Cerebellar cortex (tissue), 1 donor: ENCODE measurements at places on chromosomes 3 and 15.

DNA sequence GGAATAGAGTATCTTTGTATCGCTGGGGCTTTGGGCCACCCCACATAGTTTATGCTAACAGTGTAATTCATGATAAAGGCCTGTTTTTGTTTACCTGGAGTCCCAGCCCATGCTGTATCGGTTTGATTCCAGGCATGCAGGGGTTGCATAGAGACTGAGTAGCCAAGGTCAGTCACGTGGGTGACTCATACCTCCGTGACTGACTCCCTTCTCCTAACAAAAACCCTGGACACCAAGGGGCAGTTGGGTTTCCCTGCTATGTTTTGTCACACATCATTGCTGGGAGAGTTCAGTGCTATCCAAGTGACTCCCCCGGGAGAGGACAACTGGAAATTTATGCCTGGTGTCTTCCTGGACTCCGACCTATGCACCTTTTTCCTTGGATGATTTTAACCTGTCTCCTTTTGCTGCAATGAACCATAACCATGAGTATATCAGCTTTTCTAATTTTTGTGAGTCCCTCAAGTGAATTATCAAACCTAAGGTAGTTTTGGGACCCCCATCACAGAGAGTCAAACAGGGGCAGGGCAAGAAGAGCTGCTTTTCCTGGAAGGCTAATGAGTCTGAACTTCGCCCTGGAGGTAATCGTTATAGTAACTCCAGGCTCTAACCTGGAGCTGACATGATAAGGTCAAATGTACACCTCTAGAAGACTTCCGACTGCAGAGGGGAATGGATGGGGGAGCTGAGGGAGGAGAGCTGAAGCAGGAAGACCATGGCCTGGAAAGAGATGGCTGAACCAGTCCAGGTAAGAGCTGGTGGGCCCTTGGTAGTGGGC is 57.0 kb downstream of the SRGAP3 start:
- DNase-seq = no peak

DNA sequence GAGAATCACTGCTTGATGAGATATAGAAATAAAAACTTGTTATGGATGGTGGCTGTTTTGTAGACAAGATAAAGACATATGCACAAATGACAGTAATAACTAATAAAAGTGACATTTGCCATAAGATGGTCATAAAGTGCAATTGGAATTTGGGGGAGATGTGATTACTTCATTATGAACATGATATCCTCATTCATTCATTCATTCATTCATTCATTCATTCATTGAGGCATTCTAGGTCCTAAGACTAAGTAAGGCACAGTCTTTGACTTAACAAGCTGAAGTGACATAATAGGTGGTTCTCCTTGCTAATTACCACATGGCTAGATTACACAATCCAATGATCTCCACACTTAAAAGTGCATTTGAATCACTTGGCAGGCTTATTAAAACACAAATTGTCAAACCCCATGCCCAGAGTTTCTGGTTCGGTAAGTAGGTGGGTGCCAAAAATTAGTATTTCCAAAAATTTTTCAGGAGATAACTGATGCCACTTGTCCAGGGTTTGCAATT is 18.9 kb downstream of the RAP2B start:
- no peak for DNase-seq

GRCh38 chr3:156729460-156730179 is 55.2 kb downstream of the TIPARP start:
- no peak for DNase-seq

- no peak for DNase-seq
Measured at GRCh38 chr3:197353867-197354567, 55.6 kb upstream of the DLG1 start.

- no peak for DNase-seq
Measured at GRCh38 chr3:117768581-117768980, 1059.0 kb downstream of the TUSC7 start.

GRCh38 chr15:92123962-92124656 is 269.6 kb upstream of the ST8SIA2 start:
- no peak for DNase-seq

DNA sequence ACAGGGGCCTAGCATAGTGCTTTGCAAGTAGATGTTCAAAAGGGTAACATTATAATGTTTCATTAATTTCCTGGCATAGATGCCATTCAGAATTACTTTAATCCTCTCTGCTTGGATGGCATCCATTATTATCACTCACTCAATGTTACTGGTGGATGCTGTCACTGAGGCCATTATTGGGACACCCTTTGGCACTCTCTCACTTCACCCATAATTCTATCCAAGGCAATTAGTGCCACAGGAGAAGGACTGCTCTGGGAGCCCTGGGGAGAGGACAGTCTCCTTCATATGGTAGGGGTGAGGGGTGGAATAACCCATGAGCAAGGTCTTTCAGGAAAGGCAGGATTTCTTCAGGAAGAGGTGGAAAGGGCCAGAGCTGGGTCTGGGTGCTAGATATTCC is 28.7 kb upstream of the SLC28A1 start:
- DNase-seq = no peak

DNA sequence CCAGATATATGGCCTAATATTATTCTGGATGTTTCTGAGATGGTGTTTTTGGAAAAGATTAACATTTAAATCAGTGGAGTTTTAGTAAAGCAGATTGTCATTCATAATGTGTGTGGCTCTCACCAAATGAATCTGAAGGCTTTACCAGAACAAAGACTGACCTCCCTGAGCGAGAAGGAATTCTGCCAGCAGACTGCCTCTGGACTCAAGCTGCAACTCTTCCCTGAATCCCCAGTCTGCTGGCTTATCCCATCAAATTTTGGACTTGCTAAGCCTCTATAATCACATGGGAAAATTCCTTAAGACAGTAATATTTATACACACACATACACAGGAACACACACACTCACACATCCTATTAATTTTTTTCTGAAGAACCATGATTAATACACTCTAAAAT is 102.3 kb downstream of the FAM174B start:
- no peak for DNase-seq

GRCh38 chr3:55601366-55602080 is 114.4 kb upstream of the WNT5A start:
- DNase-seq = no peak

GRCh38 chr15:85073556-85074194 is 92.0 kb downstream of the PDE8A start:
- no peak for DNase-seq

DNA sequence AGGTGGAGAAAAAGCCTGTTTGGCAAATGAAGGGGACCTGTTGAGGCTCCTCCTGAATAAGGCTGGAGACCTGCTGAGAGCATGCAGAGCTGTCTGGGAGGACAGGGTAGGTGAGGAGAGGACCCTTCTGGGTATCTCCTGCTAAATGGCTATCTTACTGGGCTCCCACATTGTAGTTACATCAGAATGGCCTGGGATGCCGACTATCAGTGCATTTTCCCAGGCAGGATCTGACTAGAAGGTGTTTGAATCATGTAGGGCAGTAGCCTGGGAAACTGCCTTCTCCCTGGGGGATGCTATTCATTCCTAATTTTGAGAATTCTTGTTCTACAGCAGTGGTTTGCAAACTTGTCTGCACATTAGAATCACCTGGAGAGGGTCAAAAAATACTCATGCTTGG is 631 bp downstream of the AGBL1 start:
- DNase-seq = no peak

GRCh38 chr3:196202516-196202970 is 8.7 kb downstream of the ZDHHC19 start:
- DNase-seq = no peak
